ENCODE measurements at places on chromosomes 13 and 19.

- DNase-seq = no peak
Measured at GRCh38 chr13:24175847-24176246, 15.3 kb downstream of the SPATA13 start.

GRCh38 chr13:63048653-63049052 lies 1633.0 kb upstream of the PCDH20 start:
- DNase-seq = no peak

DNA sequence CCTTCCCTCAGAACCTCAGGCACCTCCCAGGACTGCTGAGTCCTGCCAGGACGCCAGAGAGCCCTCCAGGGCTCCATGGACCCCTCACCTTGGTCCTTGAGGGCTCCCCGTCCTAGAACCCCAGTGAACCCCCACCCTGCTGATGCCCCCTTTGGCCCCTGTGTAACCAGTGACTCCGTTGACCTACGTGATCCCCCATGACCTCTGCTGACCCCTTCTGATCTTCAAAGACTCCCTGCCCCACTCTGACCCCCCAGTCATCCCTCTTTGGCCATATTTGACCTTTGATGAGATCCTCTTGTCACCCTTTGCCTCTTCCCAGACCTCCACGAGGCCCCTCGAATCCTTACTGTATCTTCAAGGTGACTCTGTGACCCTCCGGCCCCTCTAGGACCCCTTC lies 91.3 kb downstream of the MAP4K1 start:
- DNase-seq = no peak

DNA sequence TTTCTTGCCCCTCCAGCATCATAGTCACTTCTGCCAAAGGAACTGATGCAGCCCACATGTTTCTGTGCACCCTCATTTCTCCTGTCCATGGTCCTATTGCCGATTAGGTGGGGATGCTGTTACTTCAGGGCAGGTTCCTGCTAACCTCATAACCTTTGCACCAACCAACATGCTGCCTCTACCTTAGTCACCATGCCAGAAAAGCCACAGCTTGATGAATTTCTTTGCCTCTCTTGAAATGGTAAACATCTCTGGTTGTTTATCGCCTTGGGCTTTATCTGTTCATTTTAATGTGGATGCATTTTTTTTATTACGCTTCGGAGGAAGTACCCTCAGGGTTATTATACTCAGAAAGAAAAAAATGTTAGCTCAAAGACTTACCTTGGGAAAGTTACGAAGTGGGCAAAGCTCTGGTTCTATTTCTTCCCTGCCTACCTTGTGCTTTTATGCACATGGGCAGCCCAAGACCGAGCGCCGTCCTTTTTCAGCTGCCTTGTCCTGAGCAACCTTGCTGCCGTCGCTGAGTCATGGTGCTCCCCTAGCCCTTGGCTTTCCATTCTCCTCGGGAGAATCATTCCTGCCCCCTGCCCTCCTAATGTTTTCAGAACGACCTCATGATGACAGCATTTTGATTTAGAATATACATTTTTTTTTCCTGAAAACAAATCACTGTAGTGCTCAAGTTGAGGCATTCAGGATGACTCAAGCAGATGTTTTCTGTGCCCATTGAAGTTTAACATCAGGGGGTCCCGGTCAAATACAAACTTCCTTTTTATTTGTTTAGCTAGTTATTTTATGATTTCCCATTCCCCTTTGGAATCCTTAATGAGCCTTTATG lies 280.0 kb downstream of the SHISA2 start:
- no peak for DNase-seq

- DNase-seq = peak; percentile 86
Measured at GRCh38 chr13:34358811-34359513, 541.0 kb downstream of the RFC3 start.

Measured in LHCN-M2 (cell line).